Activated T-helper 1 cell treated with anti-CD3 and anti-CD28 coated beads, Interleukin-2, amount 50 U/mL, for 16 hours (primary cell): ENCODE measurements at places on chromosomes 4 and X.

DNA sequence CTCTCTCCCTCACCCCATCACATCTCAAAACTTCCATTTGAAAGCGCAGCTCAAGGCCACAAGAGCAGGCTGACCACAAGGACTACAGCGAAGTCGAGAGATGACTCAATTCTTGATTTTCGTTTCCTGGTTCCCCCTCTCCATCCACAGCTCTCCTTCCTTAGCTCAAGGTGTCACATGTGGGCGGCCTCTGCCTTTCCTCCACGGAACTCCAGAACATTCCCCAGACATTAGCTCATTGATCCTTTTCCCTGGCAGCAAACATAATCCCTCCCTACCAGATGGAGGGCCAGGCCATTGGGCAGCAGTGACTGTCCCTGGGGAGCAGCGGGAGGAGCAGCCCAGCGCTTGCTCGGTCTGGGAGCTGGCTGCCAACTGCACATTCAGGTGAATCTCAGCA lies 56.3 kb downstream of the CCDC149 start:
- no peak for DNase-seq

DNA sequence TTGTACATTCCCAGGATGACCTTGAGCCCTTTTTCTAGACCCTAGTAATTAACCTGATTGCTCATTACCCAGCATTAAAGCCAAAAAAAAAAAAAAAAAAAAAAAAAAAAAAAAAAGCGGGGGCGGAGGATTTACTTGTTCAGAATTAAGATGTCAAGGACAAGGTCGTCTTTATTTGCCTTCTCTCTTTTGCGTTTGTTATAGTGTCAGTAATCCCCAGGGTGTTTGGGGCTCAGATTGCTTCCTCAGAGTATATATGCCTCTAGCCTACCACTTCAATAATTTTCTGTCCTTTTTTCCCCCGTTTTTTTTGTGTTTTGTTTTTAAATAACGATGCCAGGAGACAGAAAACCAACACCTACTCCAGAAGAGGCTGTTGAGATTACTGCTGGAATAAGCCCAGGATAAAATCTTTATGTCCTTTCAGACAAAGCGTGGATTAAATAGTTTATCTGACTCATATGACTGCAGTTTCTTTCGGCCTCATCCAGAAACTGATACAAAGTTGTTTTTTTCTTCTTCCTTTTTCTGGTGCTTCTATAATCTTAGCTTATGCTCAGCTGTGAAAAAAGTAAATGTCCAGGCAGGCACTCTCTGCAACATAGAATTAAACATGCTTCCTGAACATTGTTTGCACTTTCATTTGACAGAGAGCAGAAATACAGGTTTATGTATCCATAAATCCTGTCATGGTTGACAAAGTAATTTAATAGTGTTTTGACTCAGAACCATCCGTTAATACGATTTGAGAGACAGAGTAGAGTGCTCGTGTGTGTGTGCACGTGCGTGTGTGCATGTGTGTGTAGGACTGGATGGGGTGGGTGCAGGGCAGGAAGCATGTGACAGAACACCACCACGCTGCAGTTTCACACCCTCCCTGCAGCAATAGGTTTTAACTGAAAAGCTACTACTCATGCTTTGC lies 138.6 kb downstream of the AFF1 start:
- no peak for DNase-seq

GRCh38 chr4:20085156-20085555 lies 166.5 kb upstream of the SLIT2 start:
- DNase-seq: no peak

DNA sequence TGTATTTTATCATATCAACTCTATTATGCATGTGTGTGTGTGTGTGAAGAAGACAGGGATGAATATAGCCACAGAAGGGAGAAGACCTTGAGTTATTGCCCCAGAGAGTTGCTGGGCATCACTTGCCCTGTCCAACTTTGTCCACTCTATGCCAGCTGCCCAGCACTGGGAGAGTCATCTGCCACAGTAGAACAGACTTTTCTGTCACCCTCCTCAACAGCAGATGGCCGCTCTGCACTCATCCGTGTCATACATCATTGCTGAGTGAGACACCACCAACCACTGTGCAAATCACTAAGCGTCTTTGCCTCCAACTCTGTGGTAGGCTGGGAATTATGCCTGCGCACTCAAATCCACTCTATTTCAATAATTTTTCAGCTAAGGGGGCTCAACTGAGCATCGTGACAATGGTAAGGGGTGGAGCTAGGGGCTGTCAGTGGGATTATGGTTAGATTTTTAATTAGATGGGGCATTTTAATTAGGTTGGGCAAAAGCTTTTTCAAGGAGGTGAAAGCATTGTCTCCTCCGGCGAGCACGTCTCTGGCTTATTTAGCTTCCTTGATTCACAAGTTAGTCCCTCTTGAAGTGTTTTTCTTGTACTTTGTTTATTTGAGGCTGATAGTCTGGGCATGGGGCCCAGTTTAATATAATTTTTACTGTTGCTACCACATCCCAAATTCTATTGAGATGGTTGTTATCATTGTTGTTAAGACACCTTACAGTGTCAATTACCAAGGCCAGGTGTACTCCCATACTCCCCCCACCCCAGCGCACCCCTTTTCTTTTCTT lies 100.1 kb upstream of the KLF3 start:
- DNase-seq: no peak

DNA sequence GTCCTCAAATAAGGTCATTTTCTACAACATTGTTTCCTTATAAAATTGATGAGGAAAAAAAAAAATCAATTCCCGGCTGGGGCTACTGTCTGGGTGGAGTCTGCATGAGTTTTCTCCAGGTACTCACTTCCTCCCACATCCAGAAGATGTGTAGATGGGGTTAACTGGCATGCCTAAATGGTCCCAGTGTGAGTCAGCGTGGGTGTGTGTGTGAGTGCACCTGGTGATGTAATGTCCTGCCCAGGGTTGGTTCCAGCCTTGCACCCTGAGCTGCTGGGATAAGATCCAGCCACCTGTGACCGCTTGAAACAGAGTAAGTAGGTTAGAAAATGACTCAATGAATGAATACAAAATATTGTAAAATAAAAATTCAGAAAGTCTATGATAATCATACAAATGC lies 11.1 kb downstream of the USP26 start:
- DNase-seq: no peak

GRCh38 chr4:170743633-170744032 lies 653.9 kb upstream of the AADAT start:
- no peak for DNase-seq

DNA sequence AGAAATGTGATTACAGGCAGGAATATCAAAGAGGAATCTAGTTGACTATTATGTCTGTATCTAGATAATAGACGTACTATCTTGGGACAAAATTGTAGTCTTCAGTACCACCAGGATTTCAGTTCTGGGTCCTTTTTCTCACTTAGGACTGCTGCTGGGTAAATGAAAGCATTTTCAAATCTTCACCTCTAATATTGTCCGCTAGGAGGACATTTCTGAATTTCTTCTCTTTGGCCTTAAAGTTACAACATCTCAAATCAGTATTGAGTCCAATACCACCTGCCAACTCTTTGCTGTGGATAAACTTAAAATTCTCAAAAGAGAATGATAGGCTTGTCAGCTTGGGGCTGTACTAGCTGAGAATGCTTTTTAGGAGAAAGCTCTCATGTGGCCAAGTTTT lies 6.0 kb downstream of the FGF16 start:
- DNase-seq: no peak

- no peak for DNase-seq
These were observed 10.2 kb downstream of the BBS7 start for GRCh38 chr4:121860121-121860520.

DNA sequence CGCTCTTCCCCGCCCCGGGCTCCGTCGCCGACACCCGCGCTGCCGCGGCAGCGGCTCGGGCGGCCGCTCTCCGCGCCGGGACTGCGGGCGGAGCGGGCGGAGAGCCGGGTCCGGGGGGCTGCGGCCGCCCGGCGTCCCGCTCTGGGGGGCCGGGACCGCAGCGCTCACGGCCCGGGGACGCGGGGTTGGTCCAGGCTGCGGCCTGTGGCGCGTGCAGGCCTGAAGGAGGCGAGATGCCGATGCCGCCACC lies 492 bp downstream of the GALNT7 start:
- no peak for DNase-seq

- DNase-seq: no peak
These were observed 116.3 kb downstream of the SHROOM4 start for GRCh38 chrX:50697691-50698090.

DNA sequence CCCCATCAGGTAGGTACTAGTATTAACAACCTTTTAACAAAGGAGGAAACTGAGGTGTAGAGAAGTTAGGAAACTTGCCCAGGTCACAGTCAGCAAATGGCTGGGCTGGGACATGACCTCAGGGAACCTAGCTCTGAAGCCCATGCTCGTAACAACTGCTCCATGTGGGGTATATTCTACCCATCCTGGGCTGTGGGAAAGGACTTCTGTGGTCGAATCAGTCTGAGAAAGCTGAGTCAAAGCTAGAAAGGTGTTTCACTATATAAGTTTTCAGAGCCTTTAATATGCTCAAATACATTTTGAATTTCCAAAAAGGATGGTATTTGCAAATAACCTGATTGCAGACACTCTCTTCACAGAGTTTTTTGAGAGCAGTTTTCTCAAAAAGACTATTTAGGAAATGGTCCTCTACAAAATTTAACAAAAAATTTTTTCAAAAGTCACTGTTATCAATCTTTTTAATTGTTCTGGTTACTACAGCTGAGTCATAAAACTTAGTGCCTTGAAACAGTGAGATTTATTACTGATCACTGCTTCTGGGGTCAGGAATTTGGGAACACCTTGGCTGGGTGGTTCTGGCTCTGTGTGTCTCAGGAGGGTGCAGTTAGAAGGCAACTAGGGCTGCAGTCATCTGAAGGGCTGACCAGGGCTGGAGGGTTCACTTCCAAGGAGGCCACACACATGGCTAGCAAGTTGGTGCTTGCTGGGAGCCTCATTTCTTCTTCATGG lies 53.6 kb downstream of the NSG1 start:
- DNase-seq: no peak

DNA sequence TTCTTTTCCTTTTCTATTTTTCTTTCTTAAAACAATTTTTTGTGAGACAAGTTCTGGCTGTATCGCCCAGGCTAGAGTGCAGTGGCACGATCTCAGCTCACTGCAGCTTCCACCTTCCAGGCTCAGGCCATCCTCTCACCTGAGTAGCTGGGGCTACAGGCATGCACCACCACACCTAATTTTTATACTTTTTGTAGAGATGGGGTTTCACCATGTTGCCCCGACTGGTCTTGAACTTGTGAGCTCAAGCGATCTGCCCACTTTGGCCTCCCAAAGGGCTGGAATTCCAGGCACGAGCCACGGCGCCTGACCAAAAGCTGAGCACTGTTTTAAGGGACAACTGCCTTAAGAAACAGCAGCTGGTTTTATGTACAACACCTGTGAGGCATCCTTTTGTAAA lies 9.3 kb upstream of the NAT8L start:
- DNase-seq: no peak

DNA sequence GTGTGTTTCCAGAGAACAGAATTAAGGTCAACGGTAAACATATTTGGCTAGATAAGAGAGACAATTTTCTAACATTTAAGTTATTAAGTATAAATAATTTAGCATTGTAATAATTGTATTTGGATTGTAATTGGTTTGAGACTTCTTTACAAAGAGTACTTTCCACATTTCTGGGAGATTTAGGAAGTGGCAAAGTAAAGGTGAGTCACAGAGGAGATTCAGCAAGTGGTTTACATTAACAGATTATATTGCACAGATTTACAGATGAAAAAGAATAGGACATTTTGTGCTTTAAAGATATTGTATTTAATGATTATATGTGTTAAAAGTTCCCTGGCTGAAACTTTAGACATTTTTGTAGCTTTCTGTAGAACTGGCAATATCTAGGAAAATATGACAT lies 584.4 kb upstream of the AADAT start:
- DNase-seq: no peak

DNA sequence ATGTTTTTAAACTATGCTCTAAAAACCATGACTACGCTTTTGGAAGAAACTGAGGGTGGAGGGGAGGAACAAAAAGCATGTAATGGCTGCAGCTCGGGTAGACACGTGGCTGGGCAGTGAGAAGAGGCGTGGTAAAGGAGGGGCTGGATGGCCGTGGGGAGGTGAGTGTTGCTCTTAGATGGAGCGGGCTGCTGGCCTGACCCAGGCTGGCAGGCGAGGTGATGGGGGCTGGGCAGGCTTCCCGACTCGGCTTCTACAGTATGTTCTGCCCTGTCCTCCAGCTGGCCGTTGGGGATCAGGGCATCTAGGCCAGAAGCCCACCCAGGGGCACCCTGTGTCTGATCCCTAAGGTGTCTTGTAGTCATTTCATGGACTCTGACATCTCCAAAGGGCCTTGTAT lies 60.7 kb downstream of the EFHC2 start:
- no peak for DNase-seq

- DNase-seq: no peak
These were observed 10.0 kb upstream of the AFF1 start for GRCh38 chr4:86924811-86925210.

DNA sequence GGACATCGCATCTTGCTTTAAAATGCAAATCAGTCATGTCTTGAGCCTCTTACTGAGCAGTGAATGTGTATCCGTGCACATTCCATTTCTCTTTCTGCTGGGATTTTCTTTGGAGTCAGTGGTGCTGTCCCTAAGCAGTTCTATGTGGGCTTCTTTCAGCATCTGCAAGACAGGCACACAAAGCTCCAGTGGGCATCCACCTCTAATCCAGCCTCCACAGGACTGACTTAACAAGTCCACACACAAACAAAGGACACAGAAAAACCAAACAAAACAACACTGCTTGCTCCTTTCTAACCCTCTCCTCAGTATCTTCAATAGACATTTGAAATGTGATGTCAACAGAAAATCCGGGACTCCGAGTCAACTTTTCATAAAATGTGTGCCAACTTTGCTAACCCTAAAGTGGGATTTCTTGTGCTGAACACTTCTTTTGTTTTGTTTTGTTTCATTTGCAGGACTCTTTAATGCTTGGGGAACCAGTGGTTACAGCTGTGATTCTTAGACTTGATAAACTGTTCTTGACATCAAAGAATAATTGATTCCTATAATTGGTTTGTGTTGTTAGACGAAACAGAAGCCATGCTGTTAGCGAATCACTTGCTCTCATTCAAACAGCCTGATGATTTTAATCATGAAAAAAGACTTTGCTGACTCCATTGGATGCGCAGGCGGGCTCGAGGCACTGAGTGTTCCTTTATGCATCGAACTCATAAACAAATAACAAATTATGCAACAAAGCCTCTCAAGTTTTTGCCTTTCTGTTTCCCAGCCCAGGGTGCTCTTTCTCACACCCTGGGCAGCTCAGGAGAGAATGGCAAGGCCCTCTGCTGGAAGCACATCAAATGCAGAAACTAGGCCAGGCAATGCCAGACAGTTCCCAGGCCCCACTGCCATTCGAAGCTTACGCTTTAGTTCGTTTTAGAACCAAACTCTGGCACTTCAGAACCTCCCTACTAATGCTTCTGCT lies 20.1 kb downstream of the ETNPPL start:
- DNase-seq: no peak

GRCh38 chr4:10534820-10535219 lies 77.6 kb upstream of the ZNF518B start:
- no peak for DNase-seq

DNA sequence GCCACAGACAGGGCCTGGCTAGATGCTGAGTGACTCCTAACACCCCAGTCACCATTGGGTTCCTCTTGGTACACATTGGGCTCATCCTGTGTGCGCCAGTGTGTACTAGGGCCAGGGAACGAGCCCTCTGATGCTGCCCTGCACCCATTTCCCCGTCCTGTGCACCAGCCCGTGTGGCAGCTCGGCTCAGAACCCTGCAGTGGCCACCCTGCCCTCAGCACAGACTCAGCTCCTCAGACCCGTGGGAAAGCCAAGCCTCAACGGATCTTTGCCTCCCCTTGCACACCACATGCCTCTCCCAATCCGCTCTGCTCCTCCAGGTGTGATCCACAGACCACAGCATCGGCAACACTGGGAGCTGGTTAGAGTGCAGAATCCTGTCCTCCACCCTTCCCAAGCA lies 38.6 kb downstream of the EVC start:
- DNase-seq: no peak
